ENCODE measurements at places on chromosomes 7 and 10. TPM values are rescaled to one million over a fixed set of nuclear protein-coding genes. Genes with fewer than 3 reads are reported as not detected.
A peak's percentile ranks its signal among the peaks of the same experiment; 100 is the strongest.

DNA sequence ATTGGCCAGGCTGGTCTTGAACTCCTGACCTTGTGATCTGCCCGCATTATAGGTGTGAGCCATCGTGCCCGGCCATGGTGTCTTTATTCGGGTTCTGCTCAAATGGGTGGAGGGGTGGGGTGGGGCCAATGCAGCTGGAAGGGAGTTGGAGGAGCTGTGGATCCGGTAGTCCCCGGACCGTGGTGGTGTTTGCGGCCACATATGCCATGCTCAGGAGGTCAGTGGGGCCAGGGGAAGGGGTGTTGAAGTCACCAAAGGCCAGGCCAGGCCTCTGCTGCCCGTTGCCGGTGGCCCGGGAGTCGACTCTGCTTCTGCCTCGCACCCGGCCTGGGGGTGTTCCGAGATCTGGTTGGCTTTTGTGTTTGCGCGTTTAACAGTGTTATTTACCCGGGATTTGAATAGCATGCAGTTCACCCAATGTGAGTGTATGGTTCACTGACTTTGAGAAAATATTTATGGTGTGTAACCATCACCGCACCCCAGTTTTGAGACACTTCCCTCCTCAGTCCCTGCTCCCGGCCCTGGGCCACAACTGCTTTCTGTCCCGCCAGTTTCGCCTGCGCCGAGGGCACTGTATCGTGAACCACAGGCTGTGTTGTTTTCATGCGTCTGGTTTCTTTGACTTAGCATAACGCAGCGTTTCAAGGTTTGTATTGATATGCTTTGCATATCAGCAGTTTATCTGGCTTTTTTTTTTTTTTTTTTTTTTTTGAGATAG is 10.7 kb downstream of the INPP5A start:
- H3K4me3 ChIP-seq, result no peak overlapping the region
- peaks cover 10% of the 10 kb centered on the region for H3K4me1 ChIP-seq
- no peak for DNase-seq

DNA sequence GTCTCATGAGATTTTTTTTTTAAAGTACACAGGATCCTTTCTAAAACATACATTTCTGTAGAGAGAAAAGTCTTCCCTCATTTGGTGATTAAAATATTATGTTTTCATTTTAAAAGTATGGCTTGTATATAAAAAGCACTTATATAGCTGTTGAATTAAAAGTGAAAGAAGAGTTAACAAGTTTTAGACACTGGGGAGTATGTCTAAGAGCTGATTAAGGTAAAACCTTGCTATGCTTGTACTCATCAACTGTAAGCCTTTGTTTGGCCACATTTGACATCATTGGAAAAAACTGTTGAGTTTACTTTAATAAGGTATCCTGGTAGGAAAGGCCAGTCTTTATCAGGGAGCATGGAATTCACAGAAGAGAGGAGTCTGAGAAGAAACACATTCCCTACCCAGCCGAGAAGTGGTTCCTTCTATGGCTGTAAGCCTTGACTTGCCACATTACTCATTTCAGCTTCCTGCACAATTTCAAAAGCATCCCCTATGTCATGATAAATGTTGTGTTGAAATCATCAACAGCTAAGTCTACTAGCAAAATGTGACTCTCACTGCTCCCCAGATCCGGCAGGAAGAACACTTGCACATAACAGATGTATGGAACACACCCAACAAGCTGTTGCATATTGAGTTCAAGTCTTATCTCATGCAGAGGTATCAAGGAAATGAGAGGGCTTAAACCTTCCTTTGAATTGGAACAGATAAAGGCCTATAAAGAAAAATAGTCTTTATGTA is 171.8 kb upstream of the CDK1 start:
- no peaks in the 10 kb centered on the region for H3K27me3 ChIP-seq
- H3K36me3 ChIP-seq, result no peaks in the 10 kb centered on the region
- no peak overlapping the region for H3K4me3 ChIP-seq
- no peak overlapping the region for H3K27ac ChIP-seq
- H3K4me1 ChIP-seq, result peaks cover 8% of the 10 kb centered on the region
- no peak for DNase-seq

GRCh38 chr7:128911423-128912031 is 1.0 kb upstream of the KCP start:
- H3K27me3 ChIP-seq, result peaks cover 38% of the 10 kb centered on the region
- no peaks in the 10 kb centered on the region for H3K36me3 ChIP-seq
- DNase-seq, result no peak
- no peak overlapping the region for H3K27ac ChIP-seq

DNA sequence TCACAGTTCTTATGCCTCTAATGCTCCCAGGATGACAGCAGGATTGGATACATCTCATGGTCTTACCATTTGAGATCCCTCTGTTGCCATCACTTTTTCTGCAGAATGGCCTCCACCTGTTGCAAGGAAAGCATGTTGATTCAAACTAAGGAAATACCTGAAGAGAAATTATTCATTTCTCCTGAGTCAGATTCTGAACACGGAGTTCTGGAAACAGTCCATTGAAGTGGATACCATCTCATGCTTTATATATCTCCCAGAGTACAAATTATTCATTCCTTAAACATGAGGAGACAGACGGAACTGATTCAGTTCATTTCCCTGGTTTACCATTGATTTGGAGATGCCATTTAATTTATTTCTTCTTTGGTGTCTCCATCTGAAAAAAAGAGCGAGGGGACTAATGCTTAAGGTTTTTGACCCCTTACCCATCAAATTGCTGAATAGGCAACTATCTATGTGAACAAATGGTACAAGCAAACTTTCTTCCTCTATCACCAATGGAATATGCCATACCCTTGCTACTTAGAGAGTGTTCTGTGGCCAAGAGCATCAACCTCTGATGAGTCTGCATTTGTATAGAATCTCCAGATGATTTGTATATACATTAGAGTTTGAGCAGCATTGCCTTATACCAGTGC is 305.0 kb upstream of the LRGUK start:
- peaks cover 14% of the 10 kb centered on the region for H3K36me3 ChIP-seq
- H3K4me3 ChIP-seq, result no peak overlapping the region
- H3K27me3 ChIP-seq, result no peaks in the 10 kb centered on the region
- no peak for DNase-seq
- H3K27ac ChIP-seq, result no peak overlapping the region
- no peaks in the 10 kb centered on the region for H3K4me1 ChIP-seq

DNA sequence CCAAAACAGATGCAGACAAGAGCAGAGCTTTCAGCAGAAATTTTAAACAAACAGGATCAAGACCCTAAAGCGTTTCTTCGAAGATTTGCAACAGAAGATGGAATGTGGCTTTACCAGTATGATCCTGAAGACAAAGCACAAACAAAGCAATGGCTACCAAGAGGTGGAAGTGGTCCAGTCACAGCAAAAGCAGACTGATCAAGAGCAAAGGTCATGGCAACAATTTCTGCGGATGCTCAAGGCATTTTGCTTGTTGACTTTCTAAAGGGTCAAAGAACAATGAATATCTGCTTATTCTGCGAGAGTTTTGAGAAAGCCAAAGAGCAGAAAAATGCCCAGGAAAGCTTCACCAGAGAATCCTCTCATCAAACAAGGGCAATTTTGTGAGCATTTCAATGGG is 130.4 kb downstream of the MBL2 start:
- no peak for DNase-seq
- peaks cover 11% of the 10 kb centered on the region for H3K4me1 ChIP-seq
- H3K27me3 ChIP-seq, result no peaks in the 10 kb centered on the region
- no peak overlapping the region for H3K4me3 ChIP-seq
- H3K27ac ChIP-seq, result peak overlapping the region; percentile 87
- H3K36me3 ChIP-seq, result no peaks in the 10 kb centered on the region

DNA sequence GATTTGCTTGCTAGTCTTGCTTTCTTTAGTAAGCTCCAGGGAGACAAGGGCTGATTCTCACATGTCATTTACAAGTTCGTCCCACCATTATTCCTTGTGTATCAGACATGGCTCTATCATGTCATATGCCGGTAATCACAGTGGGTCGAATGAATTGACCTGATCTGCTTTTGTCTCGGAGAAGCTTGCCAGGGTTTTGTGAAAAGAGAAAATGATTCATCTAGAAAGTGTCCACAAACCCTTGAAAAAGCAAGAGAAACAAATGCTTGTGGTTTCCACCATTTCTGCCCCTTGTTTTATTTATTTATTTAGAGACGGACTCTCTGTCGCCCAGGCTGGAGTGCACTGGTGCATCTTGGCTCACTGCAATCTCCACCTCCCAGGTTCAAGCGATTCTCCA is 278.5 kb downstream of the TCF7L2 start:
- H3K27me3 ChIP-seq, result peaks cover 26% of the 10 kb centered on the region
- no peaks in the 10 kb centered on the region for H3K36me3 ChIP-seq
- H3K27ac ChIP-seq, result no peak overlapping the region
- H3K4me1 ChIP-seq, result no peaks in the 10 kb centered on the region
- no peak for DNase-seq

GRCh38 chr10:93406364-93407145 is 75.6 kb downstream of the MYOF start:
- peaks cover 17% of the 10 kb centered on the region for H3K4me1 ChIP-seq
- no peak overlapping the region for H3K4me3 ChIP-seq
- DNase-seq, result no peak
- peak overlapping the region; percentile 82 for H3K27ac ChIP-seq
- no peaks in the 10 kb centered on the region for H3K27me3 ChIP-seq

The OR2A5 gene
- not detected for total RNA-seq

The SVIL gene
- 88.2 TPM for total RNA-seq

The RPP30 gene
- 53.5 TPM for total RNA-seq

The RARRES2 gene
- 20.2 TPM for total RNA-seq

The SFRP4 gene
- not detected for total RNA-seq

The ZFAND2A gene
- 14.1 TPM for total RNA-seq

The FAM107B gene
- total RNA-seq, result 87.4 TPM
